ENCODE measurements at places on chromosomes 7 and 10. TPM values are rescaled to one million over a fixed set of nuclear protein-coding genes. Genes with fewer than 3 reads are reported as not detected.
A peak's percentile ranks its signal among the peaks of the same experiment; 100 is the strongest.

The EPO gene
- 0.10 TPM for polyA plus RNA-seq

The UPP1 gene
- polyA plus RNA-seq = 11.7 TPM

DNA sequence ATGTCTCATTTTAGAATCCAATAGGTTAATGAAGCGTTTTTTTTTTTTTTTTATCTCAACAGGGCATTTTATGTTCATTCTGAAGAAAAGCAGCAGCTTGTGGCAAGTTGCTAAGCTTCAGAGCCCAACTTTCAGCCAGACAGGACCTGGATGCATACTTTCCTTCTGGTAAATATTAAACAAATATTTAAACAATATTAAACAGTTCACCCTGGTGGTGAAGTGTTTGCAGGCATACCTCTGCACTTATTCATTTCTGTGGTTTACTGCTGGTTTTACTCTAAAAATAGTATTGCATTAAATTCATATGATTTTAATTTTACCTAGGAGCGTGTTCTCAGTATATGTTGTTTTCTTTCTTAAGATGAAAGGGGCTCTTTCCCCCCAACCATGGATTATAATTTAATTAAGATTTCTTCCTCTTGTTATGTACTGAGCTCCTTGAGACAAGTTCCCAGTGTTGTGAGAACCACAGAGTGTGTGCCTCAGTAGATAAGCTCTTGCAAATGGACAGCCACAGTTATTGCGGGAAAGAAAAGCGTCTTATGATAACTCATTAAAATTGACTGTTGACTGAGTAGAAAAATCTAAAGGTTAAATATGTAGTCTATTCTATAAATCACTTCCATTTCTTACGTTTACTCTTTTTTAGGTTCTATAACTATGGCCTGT is 155.8 kb downstream of the MALRD1 start:
- no peak for DNase-seq

- DNase-seq = no peak
Observed at GRCh38 chr7:2570021-2570420, 11.2 kb downstream of the IQCE start.

DNA sequence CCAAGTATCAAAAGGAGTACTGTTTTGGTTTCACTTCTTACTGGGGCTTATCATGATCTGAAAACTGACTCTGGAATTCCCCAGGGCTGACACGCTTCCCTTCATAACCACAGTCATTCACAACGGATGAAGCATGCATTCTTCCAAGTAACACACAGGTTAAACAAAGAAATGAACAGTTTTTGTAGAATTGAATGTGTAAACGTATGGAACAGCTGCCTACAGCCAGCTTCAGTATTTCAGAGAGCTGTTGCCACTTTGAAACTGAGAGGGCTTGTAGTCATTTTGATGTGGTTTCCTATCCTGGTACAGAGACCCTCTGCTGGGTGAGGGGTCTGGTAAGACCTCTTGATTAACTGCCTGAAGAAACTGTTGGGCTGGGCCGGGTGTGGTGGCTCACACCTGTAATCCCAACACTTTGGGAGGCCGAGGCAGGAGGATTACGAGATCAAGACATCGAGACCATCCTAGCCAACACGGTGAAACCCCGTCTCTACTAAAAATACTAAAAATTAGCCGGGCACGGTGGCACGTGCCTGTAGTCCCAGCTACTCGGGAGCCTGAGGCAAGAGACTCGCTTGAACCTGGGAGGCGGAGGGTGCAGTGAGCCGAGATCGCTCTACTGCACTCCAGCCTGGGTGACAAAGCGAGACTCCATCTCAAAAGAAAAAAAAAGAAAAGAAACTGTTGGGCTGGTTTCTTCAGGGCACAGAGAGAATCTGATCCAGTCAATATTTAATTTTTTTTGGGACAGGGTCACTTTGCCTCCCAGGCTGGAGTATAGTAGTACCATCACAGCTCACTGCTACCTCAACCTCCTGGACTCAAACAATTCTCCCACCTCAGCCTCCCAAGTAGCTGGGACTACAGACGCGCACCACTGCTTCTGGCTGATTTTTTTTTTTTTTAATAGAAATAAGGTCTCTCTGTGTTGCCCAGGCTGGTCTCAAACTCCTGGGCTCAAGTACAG is 4.7 kb downstream of the NFE2L3 start:
- no peak for DNase-seq

DNA sequence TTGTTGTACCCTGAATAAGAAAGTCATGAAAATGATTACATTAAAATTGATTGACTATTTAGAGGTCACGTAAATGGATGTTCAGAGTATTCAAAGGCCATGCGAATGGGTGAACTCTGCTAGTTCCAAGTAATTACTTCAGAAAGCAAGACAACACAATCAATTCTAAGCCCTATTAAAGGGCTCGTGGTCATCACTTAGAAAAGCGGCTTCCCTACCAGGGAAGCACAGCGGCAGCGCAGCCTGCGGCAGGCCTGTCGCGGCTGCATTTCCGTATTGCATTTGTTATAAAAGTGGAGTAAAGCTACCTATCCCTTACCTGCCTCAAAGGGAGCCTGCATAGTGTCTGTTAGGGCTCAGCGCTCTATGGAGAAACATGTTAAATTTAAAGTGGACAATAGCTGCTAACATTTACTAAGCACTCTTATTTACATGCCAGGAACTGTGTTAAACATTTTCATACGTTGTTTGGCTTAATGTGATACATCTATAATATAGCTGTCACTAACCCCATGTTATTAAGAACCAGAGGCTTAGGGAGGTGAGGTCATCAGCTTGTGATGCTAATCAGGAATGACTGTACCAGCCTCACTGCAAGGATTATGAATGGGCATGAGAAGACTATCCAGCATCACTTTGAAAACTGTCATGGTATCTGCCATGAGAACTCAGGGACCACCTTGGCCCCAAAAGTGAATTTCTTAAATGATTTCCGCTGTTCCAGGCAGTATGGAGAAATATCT is 187.5 kb downstream of the CELF2 start:
- no peak for DNase-seq

DNA sequence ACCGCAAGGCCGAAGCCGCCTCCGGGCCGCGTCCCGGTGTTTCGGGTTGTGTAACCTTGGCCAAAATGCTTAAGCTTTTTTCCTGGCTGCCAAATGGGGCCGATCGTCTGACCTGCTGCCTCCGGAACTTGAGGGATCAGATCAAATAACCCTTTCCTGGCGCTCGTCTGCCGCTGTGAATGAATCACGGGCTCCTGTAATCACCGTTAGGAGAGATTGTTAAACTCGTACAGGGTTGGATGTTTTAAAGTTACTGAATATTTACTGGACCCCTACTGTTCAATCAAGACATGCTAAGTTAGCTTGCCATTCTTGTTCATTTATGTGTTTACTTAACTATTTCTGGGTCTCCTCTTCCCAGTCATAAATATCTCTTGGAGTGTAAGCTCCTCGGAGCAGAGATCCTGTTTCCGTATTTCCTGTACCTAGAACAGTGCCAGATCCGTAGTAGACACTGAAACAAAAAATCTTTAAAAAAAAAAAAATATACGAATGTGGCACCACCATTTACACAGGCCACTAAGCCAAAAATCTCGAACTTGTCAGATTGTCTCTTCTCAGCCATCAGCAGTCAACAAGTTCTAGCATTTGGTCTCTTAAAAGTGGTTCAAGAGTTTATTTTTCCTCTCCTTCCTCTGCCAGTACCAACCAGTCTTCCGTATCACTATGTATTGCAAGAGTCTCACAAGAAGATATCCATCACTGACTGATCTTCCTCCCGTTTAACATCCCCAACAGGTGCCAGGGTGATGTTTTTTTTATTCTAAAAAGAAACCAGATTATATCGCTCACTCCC is 650 bp upstream of the TM9SF3 start:
- DNase-seq = peak; percentile 58

GRCh38 chr7:66315192-66315591 is 110.1 kb downstream of the TPST1 start:
- no peak for DNase-seq
